ENCODE measurements at places on chromosomes 7 and 10.

GRCh38 chr10:32972460-32972859 is 14.4 kb upstream of the ITGB1 start:
- no peak for DNase-seq

GRCh38 chr10:120431251-120431651 is 25.8 kb upstream of the PLPP4 start:
- no peak for DNase-seq

GRCh38 chr10:128077155-128077875 is 48.9 kb downstream of the MKI67 start:
- no peak for DNase-seq

- DNase-seq = no peak
Measured at GRCh38 chr7:107173691-107174406, 5.0 kb downstream of the HBP1 start.

DNA sequence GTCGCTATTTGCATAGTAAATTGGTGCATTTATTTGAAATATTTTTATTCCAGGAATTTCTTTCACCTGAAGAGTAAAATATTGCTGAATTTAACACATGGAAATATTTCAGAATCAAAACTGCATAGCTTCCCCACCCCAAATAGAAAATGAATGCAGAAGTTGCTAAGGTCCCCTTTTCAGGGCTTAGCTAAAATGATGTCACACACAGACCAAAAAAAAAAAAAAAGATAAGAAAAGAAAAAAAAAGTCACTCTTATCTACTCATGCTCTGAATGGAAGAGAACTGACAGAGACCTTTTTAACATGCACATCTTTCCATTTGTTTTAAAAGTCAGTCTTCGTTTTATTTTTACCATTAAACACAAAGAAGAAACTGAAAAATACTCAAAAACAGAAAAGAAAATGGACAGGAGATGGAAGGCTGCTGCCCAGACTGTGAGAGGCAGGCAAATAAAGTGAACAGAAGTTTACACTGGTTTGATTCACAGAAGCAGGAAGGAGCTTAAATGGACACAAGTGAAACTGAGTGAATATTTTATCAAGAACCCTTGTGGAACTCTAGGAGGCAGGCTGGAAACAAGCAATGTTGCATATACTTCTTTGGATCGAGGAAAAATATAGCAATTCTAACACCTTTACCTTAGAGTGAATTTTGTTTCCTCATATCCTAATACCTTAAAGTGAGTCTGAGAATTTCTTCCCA is 32.0 kb downstream of the PSMC2 start:
- no peak for DNase-seq

DNA sequence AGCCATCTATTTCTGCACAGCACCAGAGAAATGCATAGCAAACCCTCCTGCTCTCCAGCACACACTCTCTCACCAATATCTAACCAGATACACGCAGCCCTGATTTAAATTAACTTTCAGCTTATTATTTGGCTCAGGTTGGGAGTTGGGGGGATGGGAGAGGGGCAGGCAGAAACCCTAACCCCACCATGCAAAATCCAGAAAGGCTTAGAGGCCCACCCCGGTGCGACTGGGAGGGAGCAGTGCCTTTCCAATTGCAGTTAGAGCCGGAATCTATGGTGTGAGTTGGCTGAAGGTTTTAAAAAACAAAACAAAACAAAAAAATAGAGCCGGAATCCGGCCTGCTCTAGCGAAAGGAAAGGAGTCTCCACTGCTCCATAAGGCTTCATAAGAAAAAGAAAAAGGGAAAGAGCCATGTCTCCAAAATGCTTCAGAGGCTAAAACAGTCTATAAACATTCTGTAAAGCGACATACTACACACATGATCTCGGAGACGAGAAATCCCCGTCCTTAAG is 2.9 kb downstream of the IGF2BP3 start:
- DNase-seq = no peak

GRCh38 chr7:95407751-95408150 is 11.6 kb upstream of the PON3 start:
- DNase-seq = no peak

DNA sequence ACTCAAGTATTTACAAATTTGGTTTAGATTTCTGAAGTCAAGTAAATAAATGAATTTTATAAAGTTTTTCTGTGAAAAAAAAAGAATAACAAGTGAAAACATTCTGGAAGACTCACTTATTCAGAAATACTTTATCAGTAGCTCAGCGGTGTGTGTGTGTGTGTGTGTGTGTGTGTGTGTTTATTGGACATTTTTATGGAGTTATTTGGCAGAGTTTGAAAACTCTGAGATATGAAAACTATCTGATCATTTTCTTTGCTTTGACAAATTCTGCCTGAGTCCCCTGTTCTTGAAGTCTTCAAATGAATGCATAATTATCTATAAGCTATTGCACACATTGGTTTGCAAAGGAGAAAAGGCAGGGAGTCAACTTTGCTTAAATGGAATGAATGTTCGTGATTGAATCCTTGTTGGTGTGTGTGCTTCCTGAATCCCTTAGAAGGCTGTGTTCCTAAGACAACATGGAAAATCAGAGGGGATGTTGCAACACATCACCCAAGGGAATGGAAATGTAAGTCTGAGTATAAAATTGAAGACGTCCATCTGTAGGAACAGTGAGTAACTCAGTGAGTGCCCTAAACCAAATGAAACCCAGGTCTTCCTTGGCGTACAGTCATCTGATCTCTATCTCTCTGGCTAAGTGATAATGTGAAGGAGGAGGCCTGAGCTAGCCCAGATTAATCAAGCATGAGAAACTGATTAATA is 160.9 kb downstream of the REEP3 start:
- DNase-seq = peak; percentile 85

DNA sequence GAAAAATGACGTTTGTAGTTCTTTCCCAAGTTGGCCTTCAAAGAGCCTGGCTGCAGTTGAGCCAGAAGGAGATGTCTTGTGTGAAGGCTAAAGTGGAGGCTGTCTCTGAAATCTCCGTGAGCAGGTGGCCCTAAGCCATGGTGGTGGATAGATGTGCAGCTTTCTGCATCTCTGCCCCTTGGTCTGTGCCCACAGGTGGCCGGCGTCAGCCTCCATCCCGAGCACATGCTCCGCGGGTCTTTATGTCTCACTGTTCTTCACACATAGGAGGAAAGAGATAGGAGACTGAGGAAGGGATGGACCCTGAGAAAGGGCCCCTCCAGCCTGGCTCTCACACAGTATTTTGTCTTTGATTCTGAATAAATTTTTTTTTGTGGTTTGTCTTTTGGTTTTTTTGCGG is 30.3 kb upstream of the SLC26A4 start:
- no peak for DNase-seq

DNA sequence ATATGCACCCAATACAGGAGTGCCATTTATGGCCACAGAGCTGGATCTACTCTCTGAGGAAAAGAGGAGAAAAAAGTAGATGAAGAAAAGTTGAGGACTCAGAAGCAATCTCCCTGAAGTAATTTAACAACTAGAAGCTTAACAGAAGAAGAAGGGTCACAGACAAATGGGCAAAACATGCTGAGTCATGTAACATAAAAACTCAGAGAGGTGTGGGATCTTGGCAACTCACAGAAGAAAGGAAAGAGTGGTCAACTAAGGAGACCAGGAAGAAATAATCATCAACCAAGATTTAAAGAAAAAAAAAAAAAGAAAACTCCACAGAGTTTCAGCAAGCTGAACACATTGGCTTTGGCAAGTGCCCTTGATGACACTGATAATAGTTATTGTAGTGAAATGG is 51.8 kb upstream of the BET1 start:
- DNase-seq = no peak

GRCh38 chr7:90233569-90233968 is 11.4 kb upstream of the CFAP69 start:
- DNase-seq = no peak

GRCh38 chr7:75804705-75805104 is 8.9 kb downstream of the CCL24 start:
- DNase-seq = no peak

DNA sequence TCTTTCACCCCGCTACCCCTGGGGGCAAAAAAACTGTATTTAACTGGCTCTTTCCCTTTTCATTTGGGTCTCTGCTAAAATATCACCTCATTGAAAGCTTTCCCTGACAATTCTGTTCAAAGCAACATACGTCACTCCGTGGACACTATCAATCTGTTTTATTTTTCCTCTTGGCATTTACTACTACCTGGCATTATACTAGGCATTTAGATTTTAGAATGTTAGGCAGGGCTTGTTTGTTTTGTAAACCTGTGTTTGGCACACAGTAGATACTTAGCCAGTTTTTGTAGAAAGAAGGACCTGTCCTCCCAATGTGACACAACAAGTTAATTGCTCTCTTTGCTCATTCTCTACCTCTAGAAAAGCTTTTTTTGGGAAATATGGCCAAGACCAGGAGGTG is 26.5 kb upstream of the PDK4 start:
- DNase-seq = no peak

- peak; percentile 33 for DNase-seq
Measured at GRCh38 chr10:28072573-28072972, 73.7 kb upstream of the ODAD2 start.

Measured in AG08395 (cell line).